ENCODE measurements at places on chromosomes 5 and 9.

GRCh38 chr9:84296146-84296843 lies 44.3 kb downstream of the SLC28A3 start:
- DNase-seq = no peak

- no peak for DNase-seq
Measured at GRCh38 chr9:117116084-117116483, 298.8 kb downstream of the ASTN2 start.

- DNase-seq = no peak
Measured at GRCh38 chr5:98773214-98773463, 324 bp upstream of the RGMB start.

DNA sequence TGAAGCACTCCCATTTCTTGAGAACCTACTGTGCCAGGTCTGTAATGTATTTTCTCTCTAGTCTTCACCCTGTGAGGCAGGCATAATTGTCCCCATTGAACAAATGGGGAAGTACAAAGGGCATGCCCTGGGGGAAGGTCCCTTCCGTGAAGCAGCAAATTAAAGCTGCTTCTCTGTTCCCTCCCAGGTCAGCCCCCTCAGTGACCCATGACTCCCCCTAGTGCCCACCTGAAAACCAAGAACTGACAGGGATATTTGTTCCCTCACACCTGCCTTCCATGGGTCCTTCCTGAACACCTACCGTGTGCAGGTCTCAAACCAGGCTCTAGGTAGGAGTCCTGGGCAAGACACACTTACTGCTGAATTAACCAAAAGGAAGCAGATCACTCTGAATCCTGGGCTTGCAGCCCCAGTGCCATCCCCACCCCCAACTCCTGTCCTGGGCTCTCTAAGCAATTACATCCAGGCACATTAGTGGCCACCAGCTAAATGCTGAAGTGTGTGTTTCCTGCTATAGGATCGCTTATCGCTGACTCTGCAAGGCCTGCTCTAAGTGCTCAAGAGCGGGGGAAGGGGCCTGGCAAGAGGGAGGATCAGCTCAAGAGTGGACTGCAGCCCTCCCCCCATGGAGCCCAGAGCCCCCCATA lies 254.8 kb downstream of the CDK5RAP2 start:
- no peak for DNase-seq

DNA sequence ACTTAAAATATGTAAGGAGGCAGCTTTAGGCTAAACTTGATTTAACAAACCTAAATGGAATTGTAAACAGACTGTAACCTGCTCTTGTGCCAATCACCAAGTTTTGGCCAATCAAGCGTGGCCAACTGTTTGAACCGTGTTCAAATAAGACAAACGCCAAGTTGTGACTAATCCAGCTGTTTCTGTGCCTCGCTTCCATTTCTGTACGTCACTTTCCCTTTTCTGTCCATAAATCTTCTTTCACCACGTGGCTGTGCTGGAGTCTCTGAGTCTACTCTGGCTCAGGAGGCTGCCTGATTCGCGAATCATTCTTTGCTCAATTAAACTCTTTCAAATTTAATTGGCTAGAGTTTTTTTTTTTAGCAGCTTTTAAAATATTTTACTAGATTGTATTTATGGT lies 71.3 kb downstream of the LIX1 start:
- DNase-seq = peak; percentile 61

DNA sequence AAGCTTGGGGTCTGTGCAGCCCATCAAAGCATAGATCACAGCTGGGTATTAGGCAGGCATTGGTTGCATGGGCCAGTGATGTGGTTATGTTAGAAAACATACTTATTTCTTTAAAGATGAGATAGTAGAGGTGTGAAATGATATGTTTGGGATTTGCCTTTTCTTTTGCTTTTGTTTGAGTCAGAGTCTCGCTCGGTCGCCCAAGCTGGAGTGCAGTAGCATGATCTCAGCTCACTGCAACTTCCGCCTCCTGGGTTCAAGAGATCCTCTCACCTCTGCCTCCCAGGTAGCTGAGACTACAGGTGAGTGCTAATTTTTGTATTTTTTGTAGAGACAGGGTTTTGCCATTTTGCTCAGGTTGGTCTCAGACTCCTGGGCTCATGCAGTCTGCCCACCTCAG lies 84.8 kb downstream of the PDE6A start:
- DNase-seq = no peak

DNA sequence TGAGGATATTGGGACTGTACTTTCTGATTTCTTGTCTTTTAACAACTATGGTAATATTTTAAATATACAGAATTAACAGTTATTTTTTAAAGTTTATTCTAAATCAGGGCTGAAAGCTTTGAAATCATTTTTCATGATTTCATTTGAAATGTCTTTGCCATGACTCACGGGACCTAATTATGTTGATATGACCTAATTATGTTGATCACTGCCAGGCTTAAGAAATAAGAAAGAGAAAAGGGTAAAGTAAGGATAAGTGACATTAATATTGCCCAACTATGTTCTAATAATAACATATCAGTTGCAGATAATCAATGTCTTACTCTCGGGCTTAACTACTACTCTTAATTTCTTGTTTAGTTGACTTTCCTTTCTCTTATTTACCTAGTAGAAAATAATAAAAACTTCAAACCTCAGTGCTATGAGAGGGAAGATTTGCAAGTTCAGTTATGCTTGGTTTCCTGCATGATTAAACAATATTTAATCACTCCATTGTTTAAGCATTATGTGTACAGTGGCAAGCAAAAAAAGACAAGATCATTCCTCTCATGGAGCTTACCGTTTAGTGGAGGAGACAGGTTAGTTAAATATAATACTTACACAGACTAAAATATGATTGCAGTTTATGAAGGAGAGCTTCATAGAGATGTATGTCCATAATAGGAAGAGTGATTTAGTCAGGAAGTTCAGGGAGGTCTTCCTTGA lies 67.0 kb upstream of the EIF4EBP3 start:
- no peak for DNase-seq

DNA sequence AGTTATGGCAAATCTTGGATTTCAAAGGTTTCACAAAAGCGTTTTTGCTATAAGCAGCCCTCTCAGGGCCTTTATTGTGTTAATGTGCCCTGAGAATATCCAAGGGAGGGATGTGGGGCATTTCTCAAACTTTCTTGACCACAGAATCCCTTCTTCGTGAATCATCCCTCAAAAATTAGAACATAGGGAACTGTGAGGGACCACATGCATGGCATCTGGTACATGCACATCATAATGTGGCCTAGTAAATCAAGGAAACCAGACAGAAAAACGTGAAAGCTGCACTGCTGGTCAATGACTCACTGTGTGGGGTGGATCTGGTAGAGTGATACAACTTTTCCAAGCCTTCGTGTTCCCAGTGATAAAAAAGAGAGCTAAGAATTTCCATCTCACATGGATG lies 22.4 kb downstream of the DDX31 start:
- no peak for DNase-seq

DNA sequence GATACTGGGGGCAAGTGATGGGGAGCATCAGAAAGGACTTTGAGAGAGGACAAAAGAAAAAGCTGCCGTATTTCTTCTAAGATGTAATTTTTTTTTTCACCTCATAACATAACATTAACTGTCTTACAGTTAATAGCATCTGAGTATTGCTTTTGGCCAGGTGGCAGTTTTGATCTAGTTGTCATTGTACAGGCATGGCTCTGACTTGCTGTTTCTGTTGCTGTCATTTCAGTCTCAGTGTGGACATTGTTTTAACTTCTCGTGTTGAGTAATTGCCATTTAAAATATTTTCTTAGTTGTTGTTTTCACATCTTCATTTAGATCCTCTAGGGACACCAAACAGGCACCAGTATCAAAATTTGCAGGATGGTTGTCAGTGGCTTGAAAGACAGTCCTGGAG lies 12.4 kb downstream of the SMAD5 start:
- no peak for DNase-seq

DNA sequence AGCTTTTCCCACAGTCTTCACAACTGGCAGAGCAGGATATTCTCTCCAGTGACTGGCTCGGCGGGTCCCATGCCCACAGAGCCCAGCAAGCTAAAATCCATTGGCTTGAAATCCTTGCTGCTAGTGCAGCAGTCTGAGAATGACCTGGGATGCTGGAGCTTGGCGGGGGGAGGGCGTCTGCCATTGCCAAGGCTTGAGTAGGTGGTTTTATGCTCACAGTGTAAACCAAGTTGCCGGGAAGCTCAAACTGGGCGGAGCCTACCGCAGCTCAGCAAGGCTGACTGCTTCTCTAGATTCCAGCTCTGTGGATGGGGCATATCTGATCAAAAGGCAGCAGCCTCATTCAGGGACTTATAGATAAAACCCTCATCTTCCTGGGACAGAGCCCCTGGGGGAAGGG lies 194.1 kb downstream of the CCDC171 start:
- no peak for DNase-seq

GRCh38 chr5:65078331-65078730 lies 309.6 kb downstream of the CWC27 start:
- DNase-seq = no peak

DNA sequence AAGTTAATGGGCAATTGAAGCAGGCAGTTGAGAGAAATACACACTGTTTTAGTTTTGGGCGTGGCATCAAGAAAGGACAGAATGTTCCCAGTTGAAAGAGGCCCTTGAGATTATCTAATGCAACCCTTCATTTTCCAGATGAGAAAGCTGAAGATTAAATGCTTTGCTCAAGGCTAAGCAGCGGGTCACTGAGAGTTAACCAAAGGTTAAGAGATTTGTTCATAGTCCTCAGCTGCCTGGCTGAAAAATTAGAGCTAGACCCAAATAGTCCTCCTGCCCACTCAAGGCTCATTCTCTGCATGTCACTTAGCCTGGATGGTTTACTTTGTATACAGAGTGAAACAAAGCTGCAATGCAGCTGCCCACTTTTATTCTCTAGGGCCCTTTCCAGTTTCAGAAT lies 46.7 kb upstream of the MAMDC2 start:
- no peak for DNase-seq

DNA sequence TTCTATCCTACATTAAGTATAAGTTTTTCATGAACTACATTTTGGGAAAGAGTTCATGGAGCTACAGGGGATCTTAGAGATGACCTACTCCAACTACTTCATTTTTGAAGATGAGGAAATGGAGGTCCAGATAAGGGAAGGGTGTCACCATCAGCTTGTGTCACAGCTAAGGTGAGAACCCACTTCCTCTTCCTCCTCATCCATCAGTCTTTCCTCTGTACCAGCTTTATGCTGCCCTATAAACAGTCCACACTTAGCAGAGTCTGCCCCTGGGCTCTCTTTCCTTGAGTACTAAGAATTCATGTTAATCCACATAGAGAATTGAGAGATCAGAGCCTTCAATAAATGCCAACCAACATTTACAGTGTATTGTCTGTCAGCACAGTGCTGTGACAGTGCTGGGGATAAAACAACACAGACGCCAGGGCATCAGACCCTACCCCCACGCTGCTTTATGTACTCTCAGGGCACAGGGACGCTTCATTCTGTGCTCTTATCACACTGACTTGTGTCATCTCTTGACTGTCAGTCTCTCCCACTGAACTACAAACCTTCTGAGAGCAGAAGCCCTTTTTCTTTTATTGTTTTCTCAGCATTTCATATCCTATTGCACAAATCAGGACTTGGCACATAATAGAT lies 22.1 kb downstream of the ADRB2 start:
- no peak for DNase-seq

- no peak for DNase-seq
Measured at GRCh38 chr5:33241802-33242201, 199.0 kb upstream of the TARS1 start.

GRCh38 chr9:72588336-72588735 lies 66.9 kb downstream of the TMC1 start:
- DNase-seq = peak; percentile 50

- no peak for DNase-seq
Measured at GRCh38 chr9:84136119-84136868, 155.7 kb downstream of the RMI1 start.

DNA sequence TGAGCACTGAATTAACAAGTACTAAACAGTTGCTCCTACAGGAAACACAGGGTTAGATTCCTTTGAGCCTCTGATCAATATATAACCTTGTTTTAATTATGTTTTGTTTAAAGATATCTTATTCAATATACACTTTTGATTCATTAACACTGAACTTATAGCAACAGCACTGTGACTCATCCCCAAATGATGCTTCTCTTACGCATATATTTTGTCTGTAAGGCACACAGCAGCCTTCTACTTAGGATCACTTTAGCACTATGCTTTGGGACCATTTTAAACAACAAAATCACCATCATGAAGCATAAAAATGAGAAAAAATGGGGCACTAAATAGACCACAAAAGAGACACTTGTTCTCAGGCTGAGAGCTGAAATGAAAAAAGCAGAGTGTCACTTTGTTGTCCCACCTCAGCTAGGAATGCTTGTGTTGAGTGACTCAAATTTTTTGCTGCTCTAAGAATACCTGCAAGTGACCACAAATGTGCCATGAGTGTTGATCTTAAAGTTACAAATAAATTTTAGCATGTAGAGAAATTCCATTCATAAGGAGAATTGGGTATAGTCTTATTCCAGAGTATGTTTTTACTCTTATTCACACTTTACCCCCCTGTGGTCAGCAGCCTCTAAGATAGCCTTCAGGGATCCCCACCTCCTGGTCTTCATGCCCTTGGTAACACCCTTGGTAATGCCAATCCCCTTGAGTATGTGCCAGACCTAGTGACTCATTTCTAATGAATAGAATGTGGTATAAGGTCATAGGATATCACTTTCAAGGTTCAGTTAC lies 252.7 kb upstream of the IL12B start:
- no peak for DNase-seq

- DNase-seq = no peak
Measured at GRCh38 chr5:66643387-66643786, 47.2 kb downstream of the MAST4 start.

DNA sequence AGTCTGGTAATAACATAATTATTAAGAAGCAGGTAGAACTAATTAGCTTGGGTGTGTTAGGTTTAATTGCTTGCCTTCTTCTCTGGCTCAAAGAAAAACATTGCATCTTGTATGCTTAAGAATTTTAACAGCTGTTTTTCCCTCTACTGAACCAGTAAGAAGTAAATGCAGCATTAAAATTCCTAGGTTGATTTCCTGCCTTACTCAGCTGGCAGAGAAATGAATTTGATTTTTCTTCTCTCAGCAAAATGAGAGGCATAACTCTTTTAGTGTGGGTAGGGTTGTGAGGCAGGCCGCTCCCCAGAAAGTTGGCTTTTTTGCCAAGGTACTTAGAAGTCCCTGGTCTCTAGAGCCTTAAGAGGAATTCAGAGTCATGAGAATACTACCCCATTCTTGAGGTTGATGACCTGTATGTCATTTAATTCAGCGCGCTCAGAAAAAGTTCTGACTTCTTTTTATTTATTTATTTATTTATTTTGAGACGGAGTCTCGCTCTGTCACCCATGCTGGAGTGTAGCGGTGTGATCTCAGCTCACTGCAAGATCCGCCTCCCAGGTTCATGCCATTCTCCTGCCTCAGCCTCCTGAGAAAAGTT lies 302.6 kb downstream of the ARHGEF28 start:
- no peak for DNase-seq

- no peak for DNase-seq
Measured at GRCh38 chr5:86155796-86156195, 461.9 kb upstream of the COX7C start.

DNA sequence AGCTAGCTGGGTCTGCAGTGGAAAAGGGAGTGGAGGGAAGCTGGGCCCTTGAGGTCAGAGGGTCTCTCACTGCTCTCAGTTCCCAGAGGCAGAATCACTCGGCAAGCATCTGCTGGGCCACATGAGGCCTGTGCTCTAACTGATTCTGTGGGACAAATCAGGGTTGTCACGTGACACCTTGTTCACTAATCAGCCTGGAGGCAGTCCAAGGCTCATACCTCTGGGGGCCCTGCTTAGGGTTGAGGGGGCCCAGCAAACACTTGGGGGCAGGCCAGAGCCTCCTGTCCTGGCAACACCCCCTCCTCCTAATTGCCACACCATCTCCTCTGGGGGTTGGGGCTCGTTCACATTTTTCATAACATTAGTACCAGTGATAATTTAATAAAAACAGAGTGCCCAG lies 9.1 kb upstream of the DPM2 start:
- DNase-seq = no peak
